ENCODE measurements at places on chromosomes 1 and 21. TPM values are rescaled to one million over a fixed set of nuclear protein-coding genes. Genes with fewer than 3 reads are reported as not detected.

FCGR3A gene
- 1.1 TPM for total RNA-seq

SYCP1 gene
- 0.13 TPM for total RNA-seq

CBS gene
- total RNA-seq = 3.3 TPM

DMRTA2 gene
- not detected for total RNA-seq

FCRL4 gene
- total RNA-seq = not detected

GRCh38 chr1:189405419-189405818 lies 1072.2 kb downstream of the BRINP3 start:
- no peak overlapping the region for H3K4me3 ChIP-seq
- no peak overlapping the region for H3K27ac ChIP-seq
- no peaks in the 10 kb centered on the region for H3K36me3 ChIP-seq

DNA sequence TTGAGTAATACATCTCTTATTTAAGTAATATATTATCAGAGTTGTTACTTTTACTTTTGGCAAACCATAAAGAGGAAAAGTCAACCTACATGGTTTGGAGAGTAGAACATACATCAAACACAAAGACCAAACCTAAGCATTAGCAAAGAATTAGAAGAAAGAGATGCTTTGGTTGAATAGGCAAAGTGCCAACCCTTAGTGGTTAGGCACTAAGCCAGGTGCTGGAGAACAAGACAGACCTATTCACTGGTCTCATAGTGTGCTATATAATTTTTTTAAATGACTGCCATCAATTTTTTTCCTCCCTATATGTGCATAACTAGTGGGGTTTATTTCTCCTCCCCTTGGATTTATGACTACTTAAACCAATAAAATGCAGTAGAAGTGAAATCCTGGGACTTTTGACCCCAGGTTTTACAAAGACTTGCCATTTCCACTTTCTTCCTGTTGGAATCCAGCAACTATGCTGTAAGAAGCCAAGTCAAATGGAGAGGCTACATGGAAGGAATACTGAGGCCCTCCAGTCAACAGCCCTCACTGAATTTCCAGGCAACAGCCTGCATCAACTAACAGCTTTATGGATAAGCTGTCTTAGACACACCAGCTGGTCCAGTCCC lies 69.8 kb upstream of the HAO2 start:
- no peak overlapping the region for H3K27ac ChIP-seq
- H3K4me3 ChIP-seq = no peak overlapping the region
- no peaks in the 10 kb centered on the region for H3K27me3 ChIP-seq
- DNase-seq = no peak
- H3K36me3 ChIP-seq = no peaks in the 10 kb centered on the region
- no peaks in the 10 kb centered on the region for H3K4me1 ChIP-seq

GRCh38 chr1:197463142-197463541 lies 195.1 kb downstream of the CRB1 start:
- no peaks in the 10 kb centered on the region for H3K36me3 ChIP-seq
- no peak for DNase-seq
- no peaks in the 10 kb centered on the region for H3K4me1 ChIP-seq

DNA sequence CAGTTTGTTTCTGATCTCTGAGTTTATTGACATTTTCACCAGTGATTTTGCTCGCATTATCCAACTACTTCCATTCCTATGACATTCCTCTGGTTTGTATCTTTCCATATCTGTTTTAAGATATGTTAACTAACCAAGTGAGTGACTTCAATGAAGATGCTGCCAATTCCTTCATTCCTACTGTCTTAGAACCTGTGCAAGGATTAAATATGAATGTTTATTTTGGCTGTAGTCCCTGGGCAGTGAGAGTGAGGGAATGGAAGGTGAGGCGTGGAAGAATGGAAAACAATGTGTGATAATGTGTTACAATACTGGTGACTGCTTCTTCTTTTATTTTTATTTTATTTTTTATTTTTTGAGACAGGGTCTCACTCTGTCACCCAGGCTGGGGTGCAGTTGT lies 183.0 kb downstream of the SDCCAG8 start:
- H3K27ac ChIP-seq = no peak overlapping the region
- H3K36me3 ChIP-seq = peaks cover 3% of the 10 kb centered on the region
- H3K4me3 ChIP-seq = no peak overlapping the region
- no peak for DNase-seq
- no peaks in the 10 kb centered on the region for H3K4me1 ChIP-seq
- H3K27me3 ChIP-seq = no peaks in the 10 kb centered on the region

- peaks cover 39% of the 10 kb centered on the region for H3K4me1 ChIP-seq
- H3K4me3 ChIP-seq = no peak overlapping the region
- H3K36me3 ChIP-seq = no peaks in the 10 kb centered on the region
- H3K27me3 ChIP-seq = no peaks in the 10 kb centered on the region
These were observed 15.2 kb upstream of the GPR153 start for GRCh38 chr1:6275826-6276782.

- no peak for DNase-seq
- H3K27ac ChIP-seq = no peak overlapping the region
- H3K27me3 ChIP-seq = peaks cover 84% of the 10 kb centered on the region
- H3K4me3 ChIP-seq = no peak overlapping the region
These were observed 1.6 kb downstream of the HPCAL4 start for GRCh38 chr1:39689635-39690034.

DNA sequence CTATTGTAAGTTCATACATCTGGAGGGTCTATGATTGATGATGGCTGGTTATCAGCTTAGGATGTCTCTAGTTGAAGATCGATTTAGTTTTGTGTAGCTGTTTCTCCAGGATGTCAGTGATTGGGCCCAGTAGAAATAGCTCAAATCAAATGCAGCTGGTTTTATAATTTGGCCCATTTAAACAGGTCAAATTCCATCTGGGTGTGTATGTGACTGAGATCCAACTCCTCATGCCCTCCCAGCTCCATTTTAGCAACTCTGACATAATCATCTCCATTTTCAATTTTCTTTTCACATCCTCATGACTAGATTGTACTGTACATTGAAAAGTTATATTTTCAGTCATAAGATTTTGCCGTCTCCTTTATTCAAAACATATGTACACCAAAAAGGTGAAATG lies 99.2 kb downstream of the TPR start:
- DNase-seq = no peak
- H3K4me3 ChIP-seq = no peak overlapping the region
- H3K27ac ChIP-seq = no peak overlapping the region
- H3K27me3 ChIP-seq = no peaks in the 10 kb centered on the region
- no peaks in the 10 kb centered on the region for H3K36me3 ChIP-seq

- H3K27me3 ChIP-seq = no peaks in the 10 kb centered on the region
- H3K27ac ChIP-seq = no peak overlapping the region
- DNase-seq = no peak
- H3K4me1 ChIP-seq = no peaks in the 10 kb centered on the region
- H3K4me3 ChIP-seq = no peak overlapping the region
These were observed 39.0 kb downstream of the SETD4 start for GRCh38 chr21:36021251-36021837.

DNA sequence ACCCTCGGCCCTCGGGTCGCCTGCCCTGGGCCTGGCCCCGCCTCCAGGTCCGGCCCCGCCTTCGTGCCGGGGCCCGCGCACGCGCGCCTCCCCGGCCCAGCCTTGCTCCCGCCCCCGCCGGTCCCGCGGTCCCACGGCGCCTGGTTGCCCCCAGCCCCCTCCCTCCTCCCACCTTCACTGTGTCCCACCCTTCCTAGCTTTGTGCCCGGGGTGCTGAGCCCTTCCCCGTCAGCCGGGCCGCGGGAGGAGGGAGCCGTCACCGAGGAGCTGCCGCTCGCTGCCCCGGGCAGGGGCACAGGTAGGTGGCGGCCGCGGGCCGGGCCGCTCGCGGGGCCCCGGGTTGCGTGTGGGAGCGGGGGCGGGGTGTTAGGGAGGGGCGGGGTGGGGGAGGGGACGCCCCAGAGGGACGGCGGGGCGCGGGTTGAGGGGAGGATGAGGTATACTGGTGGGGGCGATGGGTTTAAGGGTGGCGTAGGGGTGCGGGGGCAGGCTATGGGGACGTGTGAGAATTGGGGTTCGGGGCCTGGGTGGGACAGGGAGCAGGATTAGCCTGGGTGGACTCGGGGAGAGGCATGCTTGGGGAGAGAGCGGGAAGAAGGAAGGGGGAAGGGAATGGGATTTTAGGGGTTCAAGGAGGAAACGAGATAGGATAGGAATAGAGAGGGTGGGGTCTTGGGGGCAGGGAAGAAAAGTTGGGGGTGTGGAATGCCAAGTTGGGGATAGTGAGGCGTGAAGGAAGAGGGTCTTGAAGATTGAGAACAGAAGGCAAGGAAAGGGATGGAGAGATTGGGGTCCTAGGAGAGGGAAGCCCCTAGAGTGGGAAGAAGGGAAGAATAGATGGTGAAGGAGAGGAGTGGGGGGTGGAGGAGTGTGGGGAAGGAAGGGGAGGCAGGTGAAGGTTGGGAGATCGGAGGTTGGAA lies at the start of gene LRRC42:
LRRC42 (plus strand) TSS at position 99 of the 920 bp plus-strand sequence. CDS start 5,650 bp downstream, outside the sequence.
- H3K4me3 ChIP-seq = peak within 1 kb of the TSS; percentile 90
- no peak for DNase-seq
- H3K36me3 ChIP-seq = no peaks in the 10 kb centered on the region
- H3K4me1 ChIP-seq = peaks cover 31% of the 10 kb centered on the region

Data from suprapubic skin (tissue), 4 donors.